ENCODE measurements at places on chromosomes 3 and 15.

GRCh38 chr3:20182206-20182605, 3.8 kb downstream of the SGO1 start:
- no peak for DNase-seq

DNA sequence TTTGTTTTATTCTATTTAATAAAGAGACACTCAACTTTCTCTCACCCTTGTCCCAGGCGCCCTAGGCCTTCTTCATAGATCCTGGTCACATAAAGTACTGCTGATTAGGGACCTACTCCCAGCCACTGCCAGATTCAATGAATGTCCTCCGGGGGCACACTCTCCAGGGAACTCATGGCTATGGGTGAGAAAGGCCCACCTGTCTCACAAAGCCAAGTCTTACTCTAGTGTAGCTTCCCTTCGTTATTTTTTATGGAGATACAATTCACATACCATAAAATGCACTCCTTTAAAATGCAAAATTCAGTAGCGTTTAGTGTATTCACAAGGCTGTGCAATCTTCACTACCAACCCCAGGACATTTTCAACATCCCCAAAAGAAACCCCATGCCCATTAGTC, 87.8 kb downstream of the ADCY5 start:
- no peak for DNase-seq

- DNase-seq = no peak
These were observed 20.2 kb downstream of the TNIK start for GRCh38 chr3:171439996-171440395.

DNA sequence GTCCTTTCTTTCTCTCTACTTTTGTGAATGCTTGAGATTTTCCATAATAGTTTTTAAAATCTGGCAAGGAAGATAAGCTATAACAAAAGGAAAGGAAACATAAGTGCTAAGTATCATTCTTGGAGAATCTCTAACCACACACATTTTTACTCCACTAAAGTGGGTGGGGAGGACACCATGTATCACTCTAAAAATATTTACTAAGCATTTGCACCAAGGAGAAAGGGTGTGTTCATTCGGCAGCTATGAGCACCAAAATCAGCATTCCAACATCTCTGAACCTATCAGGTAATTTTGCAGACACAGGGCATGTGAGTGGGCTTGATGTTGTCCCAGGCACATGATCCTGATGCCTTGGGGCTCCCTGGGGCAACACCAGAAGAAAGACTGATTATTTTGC, 5.5 kb downstream of the B4GALT4 start:
- DNase-seq = no peak

- no peak for DNase-seq
These were observed 164.8 kb downstream of the ERC2 start for GRCh38 chr3:56303487-56303886.

- no peak for DNase-seq
These were observed 3.2 kb downstream of the LRRFIP2 start for GRCh38 chr3:37171144-37171543.

- DNase-seq = no peak
These were observed 62.1 kb upstream of the IL12A start for GRCh38 chr3:159926573-159926972.

DNA sequence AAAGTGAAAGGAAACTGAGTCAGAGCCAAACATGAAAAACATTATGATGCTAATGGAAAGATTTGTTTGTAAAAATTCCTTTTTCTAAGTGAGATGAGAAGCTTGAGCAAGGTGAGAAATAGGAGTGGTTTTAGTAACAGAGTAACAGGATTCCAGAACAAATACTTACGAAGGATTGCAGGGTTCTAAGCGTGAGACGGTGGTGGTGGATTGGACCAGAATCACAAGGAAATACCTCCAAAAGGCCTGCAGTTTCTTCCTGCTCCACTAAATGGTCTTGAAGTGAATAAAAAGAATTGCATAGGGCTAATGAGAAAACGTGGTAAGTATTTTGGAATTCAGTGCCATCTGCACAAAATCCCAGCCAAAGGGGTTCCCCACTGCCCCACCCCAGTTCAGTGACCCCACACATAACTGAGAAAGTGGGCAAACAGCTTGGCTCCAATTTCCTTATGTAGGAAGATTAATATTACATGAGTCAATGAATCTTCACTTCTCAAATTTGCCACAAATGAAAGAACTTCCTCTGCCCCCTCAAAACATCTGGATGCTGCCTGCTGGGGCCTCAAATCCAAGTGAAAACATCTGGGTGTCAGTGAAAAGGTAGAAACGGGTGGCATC, 283.8 kb upstream of the NR2F2 start:
- no peak for DNase-seq

DNA sequence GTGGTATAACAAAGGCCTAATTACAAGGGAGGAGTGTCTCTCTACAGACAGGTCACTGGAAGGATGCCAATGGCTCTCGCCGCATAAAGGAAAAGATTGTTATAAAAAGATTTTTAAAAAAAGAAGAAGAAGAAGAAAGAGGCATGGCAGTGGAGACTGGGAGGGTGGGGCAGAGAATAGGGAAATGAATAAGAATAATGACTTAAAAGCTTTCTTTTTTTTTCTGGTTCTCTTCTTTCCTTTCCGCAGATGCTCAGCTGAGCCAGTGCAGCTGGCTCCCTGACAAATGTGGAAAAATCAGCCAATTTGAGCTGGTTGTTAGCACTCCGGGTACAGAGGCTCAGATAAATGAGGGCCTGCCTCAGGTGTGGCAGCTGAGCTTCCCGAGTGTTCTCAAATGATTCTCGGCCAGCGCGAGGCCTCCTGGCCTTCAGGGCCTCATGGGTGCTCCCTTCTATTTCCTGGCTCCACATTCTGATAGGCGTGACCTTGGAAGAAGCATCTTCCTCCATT, 234.1 kb downstream of the RORA start:
- DNase-seq = peak; percentile 41

GRCh38 chr3:11195721-11196332, 41.5 kb downstream of the HRH1 start:
- no peak for DNase-seq

GRCh38 chr3:131077904-131078303, 51.2 kb downstream of the NEK11 start:
- DNase-seq = no peak

- DNase-seq = no peak
These were observed 4.6 kb upstream of the TRIM71 start for GRCh38 chr3:32813180-32813579.

DNA sequence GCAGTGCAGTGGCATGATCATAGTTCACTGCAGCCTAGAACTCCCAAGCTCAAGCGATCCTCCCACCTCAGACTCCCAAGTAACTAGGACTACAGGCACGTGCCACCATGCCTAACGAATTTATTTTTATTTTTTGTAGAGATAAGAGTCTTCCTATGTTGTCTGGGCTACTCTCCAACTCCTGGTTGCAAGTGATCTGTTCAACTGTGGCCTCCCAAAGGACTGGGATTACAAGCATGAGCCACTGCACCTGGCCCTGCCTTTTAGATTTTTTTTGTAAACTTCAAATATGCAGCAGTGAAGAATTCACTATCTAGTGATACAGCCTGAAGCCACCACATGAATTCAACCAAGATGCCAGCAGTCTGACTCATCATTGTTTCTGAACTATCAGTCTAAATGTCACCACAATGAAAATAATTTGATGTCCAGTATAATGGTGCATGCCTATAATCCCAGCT, 32.7 kb downstream of the UBXN7 start:
- DNase-seq = no peak

GRCh38 chr3:7536510-7536909, 675.6 kb downstream of the GRM7 start:
- no peak for DNase-seq

DNA sequence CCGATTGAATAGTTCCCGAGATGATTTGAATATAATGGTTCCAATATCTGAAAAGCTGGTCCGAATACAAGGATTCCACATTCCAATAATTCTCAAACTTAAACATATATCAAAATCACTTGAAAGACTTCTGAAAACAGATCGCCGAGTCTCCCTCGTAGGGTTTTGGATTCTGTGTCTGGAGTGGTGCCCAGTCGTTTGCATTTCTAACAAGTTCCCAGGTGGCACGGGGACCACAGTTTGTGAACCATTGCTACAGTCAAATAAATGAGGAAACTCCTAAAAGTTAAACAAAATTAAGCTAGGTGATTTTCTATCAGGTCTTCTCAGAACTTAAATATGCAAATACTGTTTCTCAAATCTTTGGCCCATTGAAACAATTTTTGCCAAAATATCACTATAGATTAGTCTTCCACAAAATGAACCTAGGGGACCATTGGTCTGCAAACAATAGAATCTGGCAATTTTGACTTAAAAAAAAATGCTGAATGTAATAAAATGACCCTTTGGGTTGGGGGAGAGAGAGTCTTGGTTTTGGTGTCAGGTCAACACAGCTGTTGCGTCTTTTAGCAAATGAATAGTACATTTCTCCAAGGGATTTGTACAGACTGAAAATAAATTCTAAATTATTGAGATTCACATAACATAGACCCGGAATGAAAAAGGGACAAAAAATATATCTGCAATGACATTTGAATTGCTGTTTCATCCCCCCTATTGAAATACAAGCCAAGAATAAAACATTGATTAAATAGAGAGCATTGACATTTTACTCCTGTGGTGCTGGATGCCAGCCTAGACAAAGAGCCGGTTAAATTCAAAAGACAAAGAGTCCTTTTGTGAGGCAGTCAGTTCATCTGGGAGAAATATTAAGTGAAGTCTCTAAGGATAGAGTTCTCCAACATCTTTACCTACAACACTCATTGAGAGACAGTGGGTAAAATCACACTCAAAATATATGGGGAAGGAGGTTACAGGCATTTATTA, 175.7 kb upstream of the ADAMTS9 start:
- no peak for DNase-seq

DNA sequence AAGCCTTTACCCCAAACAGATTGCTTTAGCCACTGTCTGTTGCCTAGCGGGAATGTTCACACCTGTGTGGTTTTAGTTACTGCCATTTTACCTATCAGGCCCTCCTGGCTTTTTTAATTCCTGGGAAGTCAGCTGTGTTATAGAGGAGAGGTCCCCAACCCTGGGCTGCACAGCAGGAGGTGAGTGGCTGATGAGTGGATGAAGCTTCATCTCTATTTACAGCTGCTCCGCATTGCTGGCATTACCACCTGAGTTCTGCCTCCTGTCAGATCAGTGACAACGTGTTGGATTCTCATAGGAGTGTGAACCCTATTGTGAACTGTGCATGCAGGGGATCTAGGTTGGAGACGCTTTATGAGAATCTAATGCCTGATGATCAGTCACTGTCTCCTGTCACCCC, 127.0 kb downstream of the MBNL1 start:
- DNase-seq = no peak

GRCh38 chr3:152241142-152242017, 27.3 kb upstream of the MBNL1 start:
- DNase-seq = no peak

GRCh38 chr3:39757307-39757706, 52.1 kb upstream of the MYRIP start:
- no peak for DNase-seq

- DNase-seq = no peak
These were observed 166.8 kb upstream of the MRPL3 start for GRCh38 chr3:131669600-131669999.

- peak; percentile 7 for DNase-seq
These were observed 24.7 kb upstream of the TM2D3 start for GRCh38 chr15:101676921-101677329.

DNA sequence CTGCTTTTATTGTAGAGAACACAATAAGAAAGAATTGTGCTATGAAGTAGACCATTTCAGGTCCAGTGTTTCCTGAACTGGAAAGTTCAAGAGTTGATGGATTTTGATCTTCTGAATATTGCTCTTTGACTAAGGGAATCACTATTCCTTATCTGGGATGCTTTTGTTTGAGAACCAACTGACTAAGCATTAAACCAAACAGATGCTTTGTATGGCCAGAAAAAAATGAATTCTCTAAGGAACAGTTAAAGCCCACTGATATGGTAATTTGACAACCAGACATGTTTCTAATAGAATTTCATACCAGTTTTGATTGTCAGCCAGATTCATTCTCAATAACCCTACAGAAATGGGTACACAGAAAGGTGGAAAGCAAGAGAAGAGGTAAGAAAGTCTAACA, 67.5 kb upstream of the CADPS start:
- DNase-seq = no peak
